NCI-H82 (cell line): ENCODE measurements at places on chromosomes 1 and 21.
A peak's percentile ranks its signal among the peaks of the same experiment; 100 is the strongest.

- DNase-seq, result no peak
Measured at GRCh38 chr21:38813143-38813542, 7.4 kb downstream of the ETS2 start.

DNA sequence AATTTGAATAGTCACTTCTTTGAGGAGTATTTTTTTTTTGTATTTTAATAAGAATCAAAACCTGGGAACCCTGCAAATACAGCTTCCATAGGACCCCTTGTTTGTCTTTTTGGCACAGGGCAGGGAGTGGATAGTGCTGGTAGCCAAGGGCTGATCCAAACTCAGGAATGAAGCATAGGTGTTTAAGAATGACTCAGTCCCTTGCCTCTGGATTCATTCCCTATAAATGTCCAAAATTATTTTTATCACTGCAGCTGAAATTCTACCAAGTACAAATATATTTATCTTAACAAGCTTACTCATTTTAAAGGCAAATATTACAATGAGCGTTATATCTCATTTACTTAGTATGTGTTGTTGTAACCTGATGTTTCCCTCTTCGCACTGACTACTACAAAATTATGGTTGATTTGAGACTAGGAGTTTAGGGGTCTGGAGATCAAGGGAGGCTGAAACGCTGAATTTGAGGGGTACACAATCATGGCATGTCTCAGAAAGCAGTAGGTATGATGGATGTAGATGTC, 278.6 kb upstream of the LYPLAL1 start:
- DNase-seq, result no peak

DNA sequence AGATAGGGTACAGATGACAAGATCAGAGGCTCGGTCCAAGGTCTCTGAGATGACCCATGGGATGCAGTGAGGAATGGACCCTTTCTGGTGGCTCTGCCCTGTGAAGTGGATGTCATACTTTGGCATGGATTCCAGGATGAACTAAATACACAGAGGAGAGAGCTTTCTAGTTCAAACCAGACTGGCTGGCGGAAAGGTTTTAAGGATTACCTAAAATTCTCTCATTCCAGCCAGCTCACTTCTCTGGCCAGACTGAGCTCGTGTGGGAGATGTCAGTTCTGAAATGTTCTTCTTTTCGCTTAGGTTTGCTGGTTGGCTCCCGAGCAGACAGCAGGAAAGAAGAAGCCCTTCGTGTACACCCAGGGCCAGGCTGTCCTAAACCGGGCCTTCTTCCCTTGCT, 6.2 kb downstream of the RNPEP start:
- no peak for DNase-seq

GRCh38 chr1:107058245-107059032, 2.0 kb downstream of the PRMT6 start:
- DNase-seq, result no peak

- no peak for DNase-seq
Measured at GRCh38 chr1:222525951-222526350, 22.0 kb downstream of the HHIPL2 start.

DNA sequence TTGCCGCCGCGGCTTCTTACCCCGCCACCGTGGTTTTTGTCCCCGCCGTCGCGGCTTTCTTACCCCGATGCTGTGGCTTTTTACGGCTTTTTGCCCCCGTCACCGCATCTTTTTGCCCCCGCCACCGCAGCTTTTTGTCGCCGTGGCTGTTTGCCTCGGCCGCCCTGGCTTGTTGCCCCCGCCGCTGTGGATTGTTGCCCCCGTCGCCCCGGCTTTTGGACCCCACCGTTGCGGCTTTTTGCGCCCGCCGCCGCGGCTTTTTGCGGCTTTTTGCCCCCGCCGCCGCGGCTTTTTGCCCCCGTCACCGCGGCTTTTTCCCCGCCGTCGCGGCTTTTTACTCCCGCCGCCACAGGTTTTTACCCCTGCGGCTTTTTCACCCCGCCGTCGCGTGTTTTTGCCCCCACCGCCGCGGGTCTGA, 3934.3 kb downstream of the SRGAP2C start:
- no peak for DNase-seq

GRCh38 chr1:201504179-201504631, 2.7 kb downstream of the CSRP1 start:
- no peak for DNase-seq

- no peak for DNase-seq
Measured at GRCh38 chr21:33948951-33949444, 33.4 kb upstream of the ATP5PO start.

GRCh38 chr1:54250670-54251069, 50.7 kb downstream of the MRPL37 start:
- no peak for DNase-seq

DNA sequence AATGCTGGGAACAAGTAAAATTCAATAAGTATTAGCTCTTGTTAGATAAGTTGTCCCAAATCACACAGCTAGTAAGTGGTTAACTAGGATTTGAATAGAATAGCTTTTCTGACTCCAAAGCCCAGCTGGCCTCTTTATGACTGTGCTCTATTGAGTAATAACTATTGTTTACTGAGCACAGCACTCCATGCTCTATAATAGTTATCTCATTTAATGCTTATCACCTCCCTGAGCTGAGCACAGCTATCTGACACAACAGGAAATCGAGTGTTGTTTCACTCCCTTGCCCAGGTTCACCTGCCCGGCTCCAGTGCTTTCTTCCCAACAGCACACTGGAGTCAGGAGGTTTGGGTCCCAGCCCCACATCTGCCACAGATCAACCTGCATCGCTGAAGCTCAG, 38.8 kb upstream of the STMN1 start:
- DNase-seq, result no peak

DNA sequence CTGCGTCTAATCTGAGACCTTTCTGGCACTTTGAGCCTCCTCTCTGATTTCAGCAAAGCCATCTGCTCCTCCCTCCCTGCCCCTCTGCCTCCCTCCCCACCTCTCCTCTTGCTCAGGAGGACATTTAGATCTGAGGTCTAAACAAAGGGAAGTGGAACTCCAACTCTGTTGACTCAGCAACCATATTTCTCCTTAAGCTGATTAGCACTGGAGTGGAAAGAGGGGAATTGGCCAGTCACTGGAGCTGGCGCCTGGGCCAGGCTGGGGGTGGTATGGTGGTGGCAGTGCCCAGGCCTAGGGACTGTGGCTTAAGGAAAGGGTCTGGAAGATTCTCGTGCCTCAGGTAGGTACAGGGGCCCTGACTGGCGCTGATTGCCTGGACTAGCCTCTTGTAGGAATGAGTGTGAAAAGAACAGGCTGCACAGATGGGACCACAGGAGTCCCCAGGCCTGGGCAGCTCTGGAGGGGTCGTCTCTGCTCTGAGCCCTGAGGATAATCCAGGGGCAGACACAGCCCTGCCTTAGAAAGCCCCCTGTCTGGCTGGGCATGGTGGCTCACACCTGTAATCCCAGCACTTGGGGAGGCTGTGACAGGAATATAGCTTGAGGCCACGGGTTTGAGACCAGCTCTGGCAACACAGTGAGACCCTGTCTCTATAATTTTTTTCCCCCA, 11.9 kb downstream of the SH2D2A start:
- DNase-seq, result peak; percentile 99

- DNase-seq, result no peak
Measured at GRCh38 chr1:114100148-114100547, 53.5 kb downstream of the SYT6 start.

- no peak for DNase-seq
Measured at GRCh38 chr1:172870901-172871606, 179.7 kb downstream of the TNFSF18 start.

DNA sequence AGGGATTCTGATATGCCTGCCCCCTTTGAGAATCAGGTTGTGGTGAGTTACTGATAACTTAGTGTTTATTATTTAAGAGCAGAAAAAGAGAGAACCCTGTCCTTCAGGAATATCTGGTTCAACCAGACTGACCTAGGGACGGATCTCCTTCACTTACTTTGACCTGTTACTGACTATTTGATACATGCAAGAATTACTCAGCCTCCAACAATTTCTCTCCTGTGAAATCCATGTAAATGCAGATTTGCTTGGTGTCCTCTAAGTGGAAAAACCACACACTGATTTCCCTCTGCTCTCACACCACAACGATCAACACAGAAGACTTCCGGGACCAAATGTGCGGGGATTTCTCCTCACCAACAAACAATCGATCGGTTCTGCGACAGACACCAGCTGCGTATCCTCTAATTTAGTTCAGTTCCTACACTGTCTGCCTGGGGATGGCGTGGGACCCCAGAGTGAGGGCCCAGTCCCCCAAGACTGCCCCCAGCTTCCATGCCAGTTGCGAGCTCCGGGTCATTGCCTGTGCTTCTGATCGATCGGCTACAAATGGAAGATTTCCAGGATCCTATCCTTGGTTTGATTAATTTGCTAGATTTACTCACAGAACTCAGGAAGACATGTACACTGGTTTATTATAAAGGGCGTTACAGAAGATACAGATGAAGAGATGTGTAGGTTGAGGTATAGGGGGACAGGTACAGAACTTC, 51.7 kb downstream of the BACE2 start:
- DNase-seq, result no peak

DNA sequence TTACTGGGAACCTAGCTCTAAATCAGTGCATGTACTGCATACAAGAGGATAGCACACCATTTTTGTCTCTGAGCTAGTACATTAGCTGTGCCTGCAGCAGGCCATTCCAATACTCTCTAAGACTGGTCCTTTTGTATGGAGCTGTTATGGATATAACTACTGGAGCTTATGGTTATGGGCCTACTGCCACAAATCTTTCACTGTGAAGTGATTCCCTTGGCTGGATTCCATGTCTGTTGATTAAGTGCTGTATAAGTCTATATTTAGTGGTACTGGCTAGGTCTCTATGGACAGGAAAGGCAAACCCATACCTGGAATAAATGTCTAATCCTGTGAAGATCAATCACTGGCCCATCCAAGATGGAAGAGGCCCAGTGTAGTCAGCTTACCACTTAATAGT, 12.0 kb downstream of the ZFYVE9 start:
- DNase-seq, result no peak

GRCh38 chr1:207034998-207035397, 2.4 kb upstream of the C1orf116 start:
- DNase-seq, result no peak

- DNase-seq, result no peak
Measured at GRCh38 chr1:63127376-63127775, 195.0 kb upstream of the FOXD3 start.

DNA sequence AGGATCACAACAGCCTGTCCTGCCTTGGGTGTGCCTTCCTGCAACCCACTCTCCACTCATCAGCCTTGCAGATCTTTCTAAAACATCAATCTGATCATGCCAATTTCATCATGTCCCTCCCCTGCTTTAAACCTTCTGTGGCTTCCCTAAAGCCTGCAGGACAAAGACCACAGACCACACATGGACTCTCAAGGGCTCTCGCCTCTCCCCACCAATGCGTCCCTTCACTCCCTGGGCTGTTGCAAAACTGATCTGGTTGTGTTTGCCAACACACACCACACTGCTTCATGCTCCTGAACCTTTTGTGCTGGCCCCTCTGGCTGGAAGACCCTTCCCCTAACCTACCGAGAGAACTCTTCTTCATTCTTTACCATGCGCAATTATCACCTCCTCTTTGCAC, 72.4 kb downstream of the ITPKB start:
- DNase-seq, result no peak

- peak; percentile 81 for DNase-seq
Measured at GRCh38 chr1:110962892-110963690, 631 bp downstream of the LRIF1 start.

DNA sequence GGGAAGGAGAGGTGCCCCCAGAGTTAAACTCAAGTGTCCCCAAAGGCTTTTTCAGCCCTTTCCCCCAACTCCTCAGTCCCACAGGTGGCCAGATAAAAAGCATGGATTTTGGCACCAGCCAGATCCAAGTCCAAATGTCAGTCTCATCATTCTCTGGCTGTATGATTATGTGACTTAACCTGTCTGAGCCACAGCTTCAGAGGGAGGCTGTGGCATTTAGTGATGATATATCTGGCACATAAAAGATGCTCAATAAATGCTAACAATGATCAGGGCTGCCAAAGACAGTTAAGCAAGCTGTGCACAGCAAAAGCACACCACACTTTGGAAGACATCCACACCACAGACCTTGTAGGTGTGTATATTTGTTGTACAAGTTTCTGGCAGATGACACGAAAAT, 5.6 kb upstream of the PADI3 start:
- DNase-seq, result no peak

GRCh38 chr1:107724648-107725047, 240.3 kb downstream of the VAV3 start:
- no peak for DNase-seq

DNA sequence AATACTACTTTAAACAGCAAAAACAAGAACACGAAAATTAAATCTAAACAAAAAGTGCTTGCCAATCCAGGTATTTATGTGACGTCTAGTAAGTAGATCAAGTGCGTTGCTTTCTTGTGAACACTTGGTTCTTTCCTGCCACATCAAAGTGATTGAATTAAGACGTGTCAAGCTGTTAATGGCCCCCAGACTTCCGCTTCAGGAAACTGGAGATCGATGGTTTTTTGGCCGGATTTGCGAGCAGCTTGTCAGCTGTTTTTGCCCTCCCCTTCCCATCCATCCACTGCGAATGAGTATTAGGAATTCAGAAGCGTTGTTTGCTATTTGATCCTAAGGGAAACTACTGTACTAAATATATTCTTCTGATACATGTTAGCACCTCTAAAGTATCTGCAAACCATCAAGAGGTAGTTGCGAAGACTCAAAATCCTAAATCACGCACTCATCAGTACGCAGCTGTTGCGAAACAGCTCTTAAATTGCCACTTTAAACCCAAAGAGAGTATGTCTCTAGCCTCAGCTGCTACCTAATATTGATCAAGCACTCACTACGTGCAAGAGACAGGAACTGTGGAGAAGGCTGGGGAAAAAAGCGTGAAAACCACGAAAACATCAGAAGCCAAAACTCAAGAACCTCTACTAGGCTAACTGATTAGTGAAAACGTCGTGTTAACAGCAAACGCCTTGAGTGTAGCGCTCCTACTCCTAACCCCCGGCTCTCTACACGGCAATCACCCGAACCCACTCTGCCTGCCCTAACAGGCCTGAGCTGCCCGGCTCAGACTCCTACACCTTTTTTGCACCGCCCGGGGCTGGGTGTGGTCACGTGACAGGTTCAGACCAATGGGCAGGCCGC, 473 bp upstream of the BRDT start:
- peak; percentile 35 for DNase-seq

- DNase-seq, result no peak
Measured at GRCh38 chr1:245441689-245442088, 286.9 kb downstream of the KIF26B start.

GRCh38 chr1:98565951-98566350, 95.6 kb upstream of the SNX7 start:
- DNase-seq, result peak; percentile 93

DNA sequence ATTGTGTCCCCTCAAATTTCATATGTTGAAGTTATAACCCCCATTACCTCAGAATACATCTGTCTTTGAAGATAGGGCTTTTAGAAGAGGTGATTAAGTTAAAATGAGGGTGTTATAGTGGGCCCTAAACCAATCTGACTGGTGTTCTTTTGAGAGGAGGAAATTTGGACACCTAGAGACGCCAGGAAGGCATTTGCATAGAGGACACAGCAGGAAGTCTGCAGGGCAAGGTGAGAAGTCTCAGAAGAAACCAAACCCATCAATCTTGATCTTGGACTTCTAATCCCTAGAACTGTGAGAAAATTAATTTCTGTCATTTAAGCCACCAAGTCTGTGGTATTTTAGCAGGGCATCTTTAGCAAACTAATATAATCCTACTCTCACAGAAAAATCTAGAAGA, 13.0 kb downstream of the GOLPH3L start:
- DNase-seq, result peak; percentile 14

GRCh38 chr1:232669981-232670747, 40.2 kb upstream of the SIPA1L2 start:
- no peak for DNase-seq

GRCh38 chr1:233656032-233656635, 42.2 kb downstream of the KCNK1 start:
- no peak for DNase-seq

GRCh38 chr1:43648876-43649477, 972 bp upstream of the KDM4A start:
- no peak for DNase-seq
